ENCODE measurements at places on chromosomes 5 and 9. TPM values are rescaled to one million over a fixed set of nuclear protein-coding genes. Genes with fewer than 3 reads are reported as not detected.

Gene TRPM6
- total RNA-seq: 1.9 TPM

Gene LCN2
- not detected for total RNA-seq

Gene SPINK6
- not detected for total RNA-seq

Gene GFPT2
- total RNA-seq: 43.5 TPM

Gene NUTM2G
- total RNA-seq: not detected

Measured in subcutaneous adipose tissue (tissue), 4 donors.